ENCODE measurements at places on chromosomes 11 and 22.

- peak; percentile 77 for DNase-seq
Measured at GRCh38 chr11:130400781-130401483, 27.5 kb downstream of the ADAMTS8 start.

DNA sequence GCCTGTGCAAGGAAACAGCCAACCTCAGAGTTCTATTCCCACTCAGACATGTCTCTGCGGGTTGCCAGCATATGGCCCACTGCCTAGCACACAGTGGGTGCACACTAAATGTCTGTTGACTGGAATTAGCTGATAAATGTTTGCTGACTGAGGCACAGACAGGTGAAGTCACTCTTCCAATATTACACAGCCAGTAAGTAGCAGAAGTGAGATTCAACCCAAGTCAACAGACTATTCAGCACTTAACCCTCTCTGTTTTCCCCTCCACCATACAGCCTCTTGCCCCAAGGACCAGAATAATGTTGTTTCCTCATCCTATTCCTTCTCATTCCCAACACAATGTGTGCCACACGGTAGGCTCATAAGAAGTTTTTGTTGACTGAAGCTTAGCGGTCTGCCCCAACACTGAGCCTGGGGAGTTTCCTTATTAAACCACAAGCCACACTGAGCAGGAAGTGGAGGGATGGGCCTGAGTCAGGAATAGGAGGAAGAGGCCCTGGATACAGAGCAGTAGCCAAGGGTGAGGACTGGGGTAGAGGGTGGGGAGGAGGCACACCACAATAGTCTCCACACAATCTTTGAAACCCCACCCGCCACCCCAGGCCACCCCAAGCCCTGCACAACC is 15.7 kb upstream of the IL10RA start:
- DNase-seq: peak; percentile 89

- no peak for DNase-seq
Measured at GRCh38 chr11:79168530-79169110, 272.2 kb downstream of the TENM4 start.

DNA sequence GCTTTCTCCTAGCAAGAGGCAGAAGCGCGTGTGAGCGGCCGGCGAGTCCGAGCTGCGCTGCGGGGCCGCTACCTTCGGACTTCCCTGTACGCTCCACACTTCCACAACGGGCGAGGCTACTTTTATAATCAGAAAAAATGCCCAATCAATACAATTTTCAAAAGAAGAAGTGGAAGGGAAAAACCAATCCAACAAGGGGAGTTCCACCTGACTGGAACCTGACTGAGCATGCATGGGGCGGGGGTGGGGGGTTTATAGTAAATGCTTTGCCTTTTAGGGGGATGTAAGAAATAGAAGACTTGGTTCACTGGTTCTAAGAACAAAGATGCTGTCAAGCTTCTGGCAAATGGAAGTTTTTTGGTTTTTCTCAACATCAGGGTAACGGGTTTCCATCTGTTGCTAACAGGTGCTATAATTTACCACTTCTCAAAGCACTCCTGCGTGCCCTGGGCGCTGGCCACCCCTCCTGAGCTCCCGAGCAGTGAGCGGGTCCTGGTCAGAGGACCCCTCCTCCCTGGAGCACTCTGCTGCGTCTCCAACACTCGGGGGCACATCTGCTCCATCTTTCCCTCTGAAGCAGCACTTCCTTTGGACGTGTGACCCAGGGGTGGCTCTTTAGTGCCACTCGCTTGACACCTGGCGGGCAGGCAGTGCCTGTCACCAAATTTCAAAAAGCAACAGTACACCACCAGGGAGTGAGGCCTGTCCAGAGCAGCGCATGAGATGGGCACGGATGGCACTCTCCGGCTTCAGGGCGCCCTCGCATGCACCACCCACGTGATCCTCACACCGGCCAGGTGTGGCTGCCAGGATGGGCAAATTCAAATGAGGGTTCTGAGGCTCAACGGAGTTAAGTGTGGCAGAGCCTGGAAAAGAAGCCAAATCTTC is 21.6 kb upstream of the BID start:
- DNase-seq: no peak
